ENCODE measurements at places on chromosomes 12 and 14. TPM values are rescaled to one million over a fixed set of nuclear protein-coding genes. Genes with fewer than 3 reads are reported as not detected.

CYP46A1 gene
- 5.2 TPM for total RNA-seq

ARMH4 gene
- total RNA-seq, result 10.5 TPM

RTL1 gene
- 0.18 TPM for total RNA-seq

- no peak for DNase-seq
These were observed 145.0 kb downstream of the BTG1 start for GRCh38 chr12:92000597-92000996.

DNA sequence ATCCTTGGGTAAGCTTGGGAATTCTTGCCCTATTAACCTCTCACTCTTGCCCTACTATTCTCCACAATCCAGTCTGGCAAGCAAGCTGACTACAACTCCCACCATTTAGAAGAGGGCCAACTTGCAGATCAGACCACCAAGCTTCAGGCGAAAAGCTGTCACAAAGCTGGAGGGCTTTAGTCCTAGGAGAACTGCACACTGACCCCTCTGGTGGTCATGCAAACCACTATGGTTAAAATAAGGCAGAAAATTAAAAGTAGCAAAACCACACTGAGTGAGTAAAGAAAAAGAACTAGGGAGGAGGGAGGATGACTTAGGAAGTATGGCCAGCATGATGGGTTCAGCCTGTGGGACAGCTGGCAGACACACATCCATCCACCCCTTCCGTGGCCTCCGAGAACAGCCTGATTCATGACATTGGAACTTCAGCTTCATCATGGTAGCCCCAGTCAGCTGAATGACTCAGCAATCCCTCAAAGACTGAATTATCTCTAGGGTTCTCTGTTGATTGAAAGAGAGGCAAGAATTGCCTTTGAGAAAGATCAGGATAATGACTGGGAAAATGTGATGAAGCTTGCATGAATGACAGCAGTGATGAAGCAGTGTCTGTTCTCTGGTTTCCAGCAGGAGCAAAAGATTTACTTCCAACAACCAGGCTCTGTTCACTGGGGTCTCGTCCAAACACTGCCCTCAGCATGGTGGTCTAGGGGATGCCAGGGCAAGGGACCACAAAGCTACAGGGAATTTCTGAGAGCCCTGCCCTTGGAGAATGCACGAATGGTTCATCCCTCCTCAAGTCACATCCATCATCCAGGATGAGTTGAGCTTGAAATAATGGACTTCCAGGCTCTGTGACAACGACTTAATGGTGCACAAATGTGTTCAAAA, 24.4 kb downstream of the PITPNM2 start:
- no peak for DNase-seq

DNA sequence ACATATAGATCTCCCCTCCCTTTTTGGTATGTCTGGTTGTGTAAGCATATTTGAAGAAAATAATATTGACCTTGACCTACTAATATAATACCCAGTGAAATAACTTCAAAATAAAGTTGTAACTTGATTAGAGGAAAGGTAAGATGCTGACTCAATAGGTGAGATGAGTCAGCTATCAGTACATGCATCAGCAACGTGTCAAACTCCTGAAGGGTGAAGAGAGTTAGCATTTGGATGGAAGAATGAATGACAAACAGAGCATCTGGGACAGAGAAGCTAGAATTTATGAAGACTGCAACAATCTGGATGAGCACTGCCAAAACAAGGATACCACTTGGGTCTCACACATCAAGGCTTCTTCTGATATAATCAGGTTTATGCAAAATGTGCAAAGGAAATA, 74.9 kb downstream of the PPP2R5E start:
- DNase-seq, result no peak

GRCh38 chr14:101103321-101103901, 199.9 kb upstream of the RTL1 start:
- DNase-seq, result no peak

DNA sequence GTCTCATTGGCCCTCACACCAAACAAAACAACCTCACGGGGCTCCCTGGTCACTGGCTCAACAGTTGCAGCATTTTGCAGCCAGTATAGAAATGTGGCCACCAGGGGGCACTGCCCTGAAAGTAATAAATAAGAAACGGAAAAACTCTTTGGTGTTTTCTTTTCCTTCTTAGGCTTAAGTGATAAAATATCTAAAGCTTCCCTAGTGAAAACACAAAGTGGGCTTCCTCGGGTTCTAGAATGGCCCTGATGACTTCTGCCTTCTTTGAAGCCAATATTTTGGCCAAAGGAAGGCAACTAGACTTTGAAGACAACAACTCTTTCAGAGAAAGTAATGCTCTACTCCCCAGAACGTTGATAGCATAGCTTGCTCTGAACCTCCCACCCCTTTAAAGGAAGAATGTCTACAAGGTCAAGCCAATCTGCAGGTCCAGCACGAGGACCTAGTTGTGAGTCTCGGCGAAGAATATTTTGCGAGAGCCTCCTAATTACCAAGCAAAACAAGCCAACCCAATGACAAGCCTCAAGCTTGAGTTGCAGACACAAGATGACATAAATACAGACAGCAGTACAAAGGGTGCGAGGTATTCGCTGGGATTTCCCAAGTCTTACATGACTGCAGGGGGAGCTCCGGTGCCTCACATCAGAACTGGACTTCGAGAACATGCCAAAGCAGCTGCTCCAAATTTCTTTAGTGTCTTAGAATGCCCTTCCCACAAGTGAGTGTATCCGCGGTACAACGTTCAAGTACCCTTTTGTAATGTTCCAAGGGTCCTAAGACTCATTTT, 2.6 kb downstream of the ITPK1 start:
- peak; percentile 77 for DNase-seq

DNA sequence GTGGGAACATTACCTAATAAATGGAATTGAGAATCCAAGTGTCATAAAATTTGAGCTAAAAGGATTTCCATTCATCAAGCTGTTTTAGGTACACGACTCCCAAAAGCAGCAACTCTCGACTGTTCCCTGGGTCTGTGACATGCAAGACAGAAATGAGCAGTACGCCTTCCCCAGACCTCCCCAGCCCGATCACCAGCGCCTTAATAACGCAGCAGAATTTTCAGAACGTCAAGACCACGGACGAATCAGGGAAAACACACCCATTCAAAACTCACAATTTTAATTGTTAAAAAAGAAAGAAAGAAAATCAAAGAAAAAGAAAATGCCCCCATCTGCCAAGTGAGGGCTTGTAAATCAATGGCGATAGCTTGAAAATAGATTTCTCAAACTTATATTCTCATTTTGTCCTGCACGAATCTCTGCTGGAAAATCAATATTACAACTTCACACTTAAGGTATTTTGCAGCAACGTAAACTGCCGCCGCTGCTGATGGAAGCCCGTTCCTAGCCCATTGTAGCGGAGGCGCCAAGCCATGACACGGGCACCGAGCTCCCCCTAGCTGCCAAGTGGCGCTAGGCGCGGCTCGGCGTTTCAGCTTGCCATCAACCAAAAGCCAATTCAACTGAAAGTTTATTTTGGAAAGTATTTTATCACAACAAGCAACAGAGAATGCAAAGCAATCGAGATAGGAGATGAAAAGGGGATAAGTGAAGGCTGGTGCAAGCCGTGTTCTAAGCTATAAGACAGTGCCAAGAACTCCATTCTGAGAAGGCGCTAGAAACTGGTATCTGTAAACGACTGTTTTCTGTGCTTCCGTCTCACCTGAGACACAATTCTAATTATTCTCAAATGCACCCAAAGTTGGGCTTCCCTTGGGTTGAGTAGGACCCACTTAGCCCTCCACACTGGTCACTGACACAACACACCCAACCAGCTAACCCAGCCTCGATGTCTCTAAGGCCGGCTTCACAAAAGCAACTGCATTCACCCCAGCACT, 5.5 kb downstream of the BCL11B start:
- DNase-seq, result peak; percentile 90

- no peak for DNase-seq
These were observed 18.5 kb upstream of the FKBP4 start for GRCh38 chr12:2776129-2776806.

- no peak for DNase-seq
These were observed 142.1 kb downstream of the CNTN1 start for GRCh38 chr12:40834321-40834720.

DNA sequence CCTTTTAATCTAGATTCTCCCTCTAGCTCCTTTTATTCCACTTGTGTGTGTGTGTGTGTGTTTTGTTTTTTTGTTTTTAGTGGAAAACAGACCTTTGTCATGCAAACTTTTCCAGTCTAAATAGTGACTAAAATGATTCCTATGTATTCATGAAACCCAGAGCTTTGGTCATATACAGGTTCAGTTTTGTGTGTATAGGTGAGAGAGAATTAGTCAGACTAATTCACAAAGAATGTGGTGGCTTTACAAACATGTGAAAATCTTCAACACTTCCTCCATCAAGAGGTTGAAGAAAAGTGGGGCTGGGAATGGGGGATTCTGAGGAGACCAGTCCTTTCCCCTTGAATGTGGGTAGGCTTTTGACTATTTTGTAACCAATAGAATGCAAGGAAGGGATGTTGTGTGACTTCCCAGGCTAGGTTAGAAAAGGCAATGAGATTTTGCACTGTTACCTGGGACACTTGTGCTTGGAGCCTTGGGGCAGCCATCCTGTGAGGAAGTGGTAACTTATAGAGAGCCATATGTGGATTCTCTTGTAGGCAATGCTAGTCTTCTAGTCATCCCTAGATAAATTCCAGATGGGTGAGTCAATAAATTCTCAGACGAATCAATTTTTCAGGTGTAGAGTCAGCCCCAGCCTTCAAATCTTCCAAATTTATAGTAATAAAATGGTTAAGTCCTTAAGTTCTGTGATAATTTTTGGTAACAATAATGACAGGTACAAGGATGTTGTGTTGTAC, 236.1 kb downstream of the CEP128 start:
- no peak for DNase-seq

- no peak for DNase-seq
These were observed 129.3 kb upstream of the SSTR1 start for GRCh38 chr14:38078393-38078792.

GRCh38 chr14:24921903-24922302, 128.0 kb downstream of the STXBP6 start:
- no peak for DNase-seq

Measured in endothelial cell (in vitro differentiated cells).